HFF-Myc (cell line): ENCODE measurements at places on chromosomes 4 and X.
A peak's percentile ranks its signal among the peaks of the same experiment; 100 is the strongest.

DNA sequence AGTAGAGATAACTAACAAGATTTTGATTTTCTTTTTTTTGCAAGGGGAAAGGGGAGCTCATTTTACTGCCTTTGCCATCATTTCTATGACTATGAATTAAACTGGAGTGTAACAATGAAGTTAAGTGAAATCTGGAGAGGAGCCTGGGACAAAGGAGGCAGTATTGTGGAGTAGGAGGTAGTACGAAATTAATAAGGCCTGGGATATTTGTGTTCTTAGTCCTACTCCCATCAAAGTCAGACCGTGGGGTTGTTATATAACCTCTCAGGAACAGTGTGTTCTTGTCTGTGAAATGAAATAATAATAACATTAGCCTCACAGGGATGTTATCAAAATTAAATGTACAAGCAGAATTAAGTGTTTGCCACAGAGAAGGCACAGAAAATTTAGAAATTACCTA, 204.3 kb upstream of the EMCN start:
- DNase-seq = no peak

DNA sequence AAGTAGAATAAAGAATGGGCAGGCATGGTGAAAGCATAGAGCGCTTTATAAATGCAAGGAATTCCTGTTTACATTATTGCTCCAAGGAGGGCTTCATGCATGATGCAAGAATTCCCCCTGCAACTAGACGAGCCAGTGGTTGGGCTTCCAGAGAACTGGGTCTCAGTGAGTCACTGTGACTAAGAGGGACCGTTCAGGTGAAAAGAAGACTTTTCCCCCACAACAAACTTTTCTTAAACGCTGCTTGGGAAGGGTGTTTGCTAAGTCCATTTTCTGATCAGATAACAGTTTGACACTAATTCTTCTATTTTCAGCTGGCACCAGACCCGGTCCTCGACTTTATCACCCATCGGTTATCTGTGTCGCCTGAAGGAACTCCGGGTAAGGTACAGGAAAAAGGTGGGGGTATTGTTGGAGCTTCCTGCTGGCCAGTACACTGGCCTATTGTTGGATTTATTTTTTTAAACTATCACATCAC, 40.1 kb downstream of the LDB2 start:
- no peak for DNase-seq

GRCh38 chr4:142095886-142096605, 459.7 kb downstream of the IL15 start:
- peak; percentile 83 for DNase-seq

DNA sequence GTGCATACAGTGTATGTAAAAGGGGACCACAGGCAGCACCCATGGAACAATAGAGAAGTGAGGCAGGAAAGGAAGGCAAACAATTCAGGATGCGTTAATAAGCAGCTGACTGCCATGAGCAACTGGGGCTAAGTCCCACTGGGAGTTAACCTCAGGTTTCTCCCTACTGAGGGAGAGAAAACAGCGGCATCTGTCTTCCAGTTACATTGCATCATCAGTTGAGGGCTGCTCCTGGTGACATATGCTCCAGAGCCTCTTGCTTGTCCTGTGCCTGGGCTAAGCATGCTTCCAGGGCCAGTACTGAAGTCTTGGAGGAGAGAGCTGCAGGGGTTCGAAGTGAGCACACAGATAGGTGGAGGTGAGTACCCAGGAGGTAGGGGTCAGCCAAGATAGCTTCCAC, 24.3 kb downstream of the RAI2 start:
- DNase-seq = no peak

GRCh38 chr4:12411072-12411471, 982.4 kb upstream of the HS3ST1 start:
- DNase-seq = no peak

DNA sequence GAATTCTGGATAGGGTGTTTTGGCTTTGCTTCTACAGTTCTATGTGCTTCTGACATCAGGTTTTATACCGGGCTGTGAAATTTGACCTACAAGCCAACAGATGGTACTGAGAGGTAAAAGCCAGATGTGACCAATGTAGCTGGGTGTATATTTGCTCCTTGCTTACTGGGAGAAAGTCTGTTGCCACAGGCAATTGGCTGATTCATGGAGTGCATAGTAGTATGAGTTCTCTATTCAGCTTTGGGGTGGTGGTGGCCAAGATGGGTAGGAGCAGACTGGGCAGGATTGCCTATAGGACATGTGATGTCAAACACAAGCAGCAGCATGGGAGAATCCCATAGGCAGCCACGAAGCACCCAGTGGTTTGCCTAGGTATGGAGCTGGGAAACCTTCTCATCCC, 1827.0 kb downstream of the C4orf33 start:
- DNase-seq = no peak

- DNase-seq = no peak
Measured at GRCh38 chr4:575281-576141, 584 bp downstream of the TMEM271 start.

DNA sequence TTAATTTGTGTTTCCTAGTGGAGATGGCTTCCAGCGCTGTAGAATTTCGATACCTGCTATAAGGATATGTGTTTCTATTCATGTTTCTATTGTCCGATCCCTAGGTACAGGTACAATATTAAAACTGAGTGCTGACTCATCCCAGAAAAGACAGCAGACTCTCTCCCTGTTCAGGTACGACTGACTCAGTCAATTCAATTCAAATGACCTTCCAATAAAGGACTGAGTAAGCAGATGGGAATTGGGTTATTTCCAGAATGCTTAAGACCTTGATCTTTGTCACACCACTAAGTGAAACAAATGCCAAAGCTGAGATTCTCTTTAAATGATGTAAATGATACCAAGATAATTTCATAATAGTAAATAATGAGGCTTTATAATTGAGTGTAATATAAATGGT, 1596.9 kb downstream of the RPA4 start:
- DNase-seq = no peak

DNA sequence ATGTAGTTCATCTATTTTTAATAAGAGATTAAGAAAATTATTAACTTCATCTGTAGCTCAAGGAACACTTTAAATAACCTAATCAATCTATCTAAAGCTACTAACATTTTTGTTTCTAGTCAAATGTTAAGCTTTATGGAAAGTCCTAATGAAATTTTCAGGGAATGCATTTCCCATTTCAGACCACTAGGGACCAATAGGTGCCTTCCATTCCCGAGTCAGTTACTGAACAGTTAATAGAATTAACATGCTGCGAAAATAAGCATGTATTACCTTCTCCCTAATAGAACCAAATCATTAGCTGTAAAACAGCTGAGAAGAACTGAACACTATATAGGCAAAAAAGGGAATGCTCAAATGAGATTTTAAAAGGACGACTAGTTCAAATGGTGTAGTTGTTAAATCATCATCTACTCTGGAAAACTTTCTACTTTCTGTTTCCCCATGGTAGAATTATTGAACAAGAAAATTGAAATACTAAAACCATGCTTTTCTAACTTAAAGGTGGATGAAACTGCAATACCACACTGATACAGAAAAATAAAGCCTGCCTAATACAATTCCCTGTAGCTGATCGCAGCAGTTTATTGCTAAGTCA, 22.5 kb downstream of the STX18 start:
- no peak for DNase-seq

DNA sequence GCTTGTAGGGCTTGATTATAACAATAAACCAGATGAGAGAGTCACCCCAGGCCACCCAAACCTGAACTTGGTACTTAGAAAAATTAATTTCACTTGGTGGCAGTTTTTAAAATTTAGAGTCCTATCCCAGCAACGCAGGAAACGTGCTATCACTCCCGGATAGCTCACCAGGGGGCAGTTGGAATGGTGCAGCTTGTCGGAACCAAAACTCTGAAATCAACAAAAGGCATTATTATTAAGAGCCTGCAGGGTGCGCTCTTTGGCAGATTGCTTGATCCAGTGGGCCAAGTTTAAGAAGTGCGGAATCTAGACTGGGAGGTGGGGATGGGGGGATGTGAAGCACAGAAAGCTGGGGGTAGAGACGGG, 2.4 kb downstream of the FRAS1 start:
- peak; percentile 90 for DNase-seq

DNA sequence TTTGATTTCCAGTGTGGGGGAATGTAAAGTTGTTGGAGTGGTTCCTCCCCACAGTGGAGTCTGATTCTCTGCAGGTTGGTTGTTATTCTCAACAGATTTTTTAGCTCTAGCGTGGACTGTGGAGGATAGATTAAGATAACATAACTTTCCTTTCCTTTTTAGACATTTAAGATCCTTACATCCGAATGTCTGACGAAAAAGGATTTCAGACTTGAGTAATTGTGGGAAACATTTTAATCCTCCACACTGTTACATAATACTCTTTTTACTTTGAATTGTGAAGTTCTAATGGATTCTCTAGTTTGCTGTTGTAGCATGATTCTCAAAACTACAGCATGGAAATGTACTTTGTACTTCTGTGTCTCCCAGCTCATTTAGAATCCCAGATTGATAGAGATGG, 107.8 kb downstream of the ARHGAP10 start:
- DNase-seq = no peak

GRCh38 chr4:151436093-151436518, 27.1 kb downstream of the FHIP1A start:
- no peak for DNase-seq

DNA sequence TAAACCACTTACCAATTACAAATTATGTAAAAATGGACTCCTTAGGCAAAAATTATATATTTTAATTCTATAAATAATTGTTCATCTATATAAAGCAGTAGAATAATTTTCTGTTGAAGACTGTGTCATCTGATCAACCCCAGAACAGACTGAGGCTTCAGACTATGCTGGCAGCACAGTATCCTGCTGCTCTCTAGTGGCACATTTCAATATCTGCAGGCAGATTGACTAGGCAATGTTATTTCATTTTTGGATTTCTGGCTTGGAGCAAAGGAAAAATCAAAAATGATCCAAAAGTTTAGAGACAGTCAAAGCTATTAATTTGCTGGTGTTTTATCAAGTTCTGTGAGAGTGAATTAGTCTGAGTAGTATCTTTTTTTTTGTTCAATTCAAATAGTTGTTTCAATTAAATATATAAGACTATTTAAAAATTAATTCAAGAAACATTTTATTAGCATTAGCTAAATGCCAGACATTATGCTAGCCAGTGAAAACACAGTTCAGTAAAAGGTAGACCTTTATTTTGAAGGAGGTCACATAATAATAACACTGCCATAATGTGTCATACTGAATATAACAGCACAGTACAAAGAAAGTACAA, 21.3 kb upstream of the SULT1E1 start:
- peak; percentile 4 for DNase-seq

DNA sequence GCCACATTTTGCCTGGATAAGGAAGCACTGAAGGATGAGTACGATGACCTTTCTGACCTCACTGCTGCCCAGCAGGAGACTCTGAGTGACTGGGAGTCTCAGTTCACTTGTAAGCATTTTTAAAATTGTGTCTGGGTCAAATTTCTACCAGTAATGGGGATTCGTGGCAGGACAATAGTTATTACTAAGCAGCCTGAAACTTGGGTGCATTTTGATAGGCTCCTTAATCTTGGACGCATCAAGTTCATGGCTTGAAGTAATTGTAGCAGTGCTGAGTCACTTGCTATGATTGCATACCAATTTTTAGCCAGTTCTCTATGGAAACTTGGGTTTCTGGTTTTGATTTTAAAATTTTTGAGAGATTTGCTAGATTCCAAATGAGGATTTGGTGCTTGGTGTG, 4.3 kb downstream of the PGRMC1 start:
- DNase-seq = peak; percentile 53

DNA sequence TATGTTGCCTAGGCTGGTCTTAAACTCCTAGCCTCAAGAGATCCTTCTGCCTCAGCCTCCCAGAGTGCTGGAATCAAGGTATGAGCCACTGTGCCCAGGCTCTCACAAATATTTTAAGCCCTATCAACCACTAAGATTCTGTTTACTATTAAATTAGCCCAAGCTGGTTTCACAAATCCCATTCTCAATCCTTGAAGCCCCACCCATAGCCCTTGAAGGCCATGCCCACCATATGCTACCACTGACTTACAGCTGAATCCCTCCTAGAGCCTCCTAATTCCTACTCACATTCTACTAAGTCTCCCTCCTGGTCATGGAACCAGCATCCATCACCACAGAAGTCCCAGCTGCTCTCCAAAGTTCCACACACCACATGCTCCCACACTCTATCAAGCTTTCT, 9.7 kb downstream of the GRIPAP1 start:
- DNase-seq = no peak

GRCh38 chrX:113868711-113869110, 715.2 kb upstream of the HTR2C start:
- no peak for DNase-seq

DNA sequence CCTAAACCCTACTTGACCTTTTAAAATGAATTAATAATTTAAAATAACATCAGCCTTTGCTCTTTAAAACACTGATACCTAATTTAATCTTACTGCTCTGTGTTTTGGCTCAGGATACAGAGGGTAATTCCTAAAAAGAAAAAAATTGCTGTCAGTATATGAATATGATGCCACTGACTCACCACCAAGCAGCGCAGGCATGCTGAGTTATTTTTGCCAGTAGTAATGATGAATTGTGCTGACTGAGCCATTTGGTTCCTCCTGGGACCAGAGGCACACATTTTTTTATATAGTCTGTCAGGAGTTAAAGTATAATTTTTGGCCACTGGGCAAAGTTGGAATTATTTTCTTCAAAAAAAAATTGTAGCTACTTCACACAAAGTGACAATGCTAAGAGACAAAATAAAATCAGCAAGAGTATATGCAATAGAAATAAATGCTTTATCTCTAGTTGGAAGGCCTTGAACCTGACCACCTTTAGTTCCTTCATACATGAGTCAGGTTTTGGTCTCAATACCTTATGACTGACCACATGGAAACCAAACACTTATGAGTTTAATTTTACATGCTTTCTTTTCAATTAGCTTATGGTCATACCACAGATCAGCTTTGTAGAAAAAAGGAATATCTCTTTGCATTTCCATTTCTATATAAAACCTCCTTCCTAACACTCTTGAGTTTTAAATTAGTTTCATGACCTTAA, 115.1 kb downstream of the PPP3CA start:
- DNase-seq = no peak

GRCh38 chrX:43899878-43900815, 17.9 kb upstream of the MAOB start:
- DNase-seq = no peak

GRCh38 chr4:148800336-148800885, 358.2 kb upstream of the NR3C2 start:
- no peak for DNase-seq

DNA sequence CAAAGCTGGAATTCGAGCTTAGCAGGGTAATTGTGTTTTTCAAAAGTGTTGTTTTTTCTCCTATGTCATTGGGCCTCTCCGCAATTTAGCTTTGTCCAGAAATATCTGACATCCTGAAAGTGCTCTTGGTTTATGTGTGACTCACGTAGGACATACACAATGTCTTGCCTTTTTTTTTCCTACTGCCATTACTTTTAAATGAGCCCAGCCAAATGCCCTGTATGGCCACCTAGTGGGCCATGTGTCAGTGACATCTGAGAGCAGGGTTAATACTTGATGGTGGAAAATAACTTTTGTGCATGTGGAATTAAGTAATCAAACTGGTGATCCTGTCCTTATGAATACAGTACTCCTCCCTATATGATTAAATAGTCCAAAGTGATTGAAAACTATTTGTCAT, 1411.1 kb upstream of the TENM3 start:
- DNase-seq = no peak
